GM23338 (cell line): ENCODE measurements at places on chromosomes 16 and 17.
A peak's percentile ranks its signal among the peaks of the same experiment; 100 is the strongest.

- peak; percentile 74 for DNase-seq
Measured at GRCh38 chr17:58338841-58339754, 10.5 kb upstream of the TSPOAP1 start.

- no peak for DNase-seq
Measured at GRCh38 chr17:40452921-40453378, 9.7 kb downstream of the IGFBP4 start.

GRCh38 chr17:59607817-59608403 is 11.8 kb upstream of the CLTC start:
- DNase-seq, result peak; percentile 78

GRCh38 chr16:10338426-10338825 is 47.4 kb upstream of the ATF7IP2 start:
- no peak for DNase-seq

- DNase-seq, result no peak
Measured at GRCh38 chr16:57755061-57755684, 19.6 kb downstream of the KATNB1 start.

DNA sequence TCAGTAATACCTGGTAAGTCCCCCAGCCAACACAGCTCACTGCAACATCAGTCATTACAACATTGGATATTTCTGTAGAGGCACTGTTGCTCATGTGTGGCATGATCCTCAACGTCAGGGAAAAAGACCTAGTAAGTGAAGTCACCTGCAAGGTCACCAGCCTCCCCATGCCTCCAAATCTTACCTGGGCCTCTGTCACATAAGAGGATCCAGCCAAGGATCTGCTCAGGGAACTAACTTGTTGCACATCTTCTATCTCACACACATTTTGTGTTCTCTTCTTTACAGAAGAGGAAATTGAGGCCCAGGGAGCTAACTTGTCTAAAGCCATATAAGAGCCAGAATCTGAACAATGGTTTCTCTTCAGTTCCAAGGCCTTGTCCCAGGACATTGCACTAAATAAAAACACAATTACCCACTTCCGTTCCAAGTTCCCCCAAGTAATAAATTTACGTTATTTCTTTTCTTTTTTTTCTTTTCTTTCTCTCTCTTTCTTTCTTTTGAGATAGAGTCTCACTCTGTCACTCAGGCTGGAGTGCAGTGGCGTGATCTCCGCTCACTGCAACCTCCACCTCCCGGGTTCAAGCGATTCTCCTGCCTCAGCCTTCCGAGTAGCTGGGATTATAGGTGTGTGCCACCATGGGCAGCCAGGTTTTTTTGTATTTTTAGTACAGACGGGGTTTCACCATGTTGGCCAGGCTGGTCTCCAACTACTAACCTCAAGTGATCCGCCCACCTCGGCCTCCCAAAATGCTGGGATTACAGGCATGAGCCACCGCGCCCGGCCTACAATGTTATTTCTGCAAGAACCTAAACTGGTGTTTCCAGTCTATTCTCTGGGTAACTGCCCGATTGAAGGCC is 1.3 kb downstream of the SHMT1 start:
- DNase-seq, result no peak

- no peak for DNase-seq
Measured at GRCh38 chr16:84897911-84898377, 78.2 kb downstream of the CRISPLD2 start.

DNA sequence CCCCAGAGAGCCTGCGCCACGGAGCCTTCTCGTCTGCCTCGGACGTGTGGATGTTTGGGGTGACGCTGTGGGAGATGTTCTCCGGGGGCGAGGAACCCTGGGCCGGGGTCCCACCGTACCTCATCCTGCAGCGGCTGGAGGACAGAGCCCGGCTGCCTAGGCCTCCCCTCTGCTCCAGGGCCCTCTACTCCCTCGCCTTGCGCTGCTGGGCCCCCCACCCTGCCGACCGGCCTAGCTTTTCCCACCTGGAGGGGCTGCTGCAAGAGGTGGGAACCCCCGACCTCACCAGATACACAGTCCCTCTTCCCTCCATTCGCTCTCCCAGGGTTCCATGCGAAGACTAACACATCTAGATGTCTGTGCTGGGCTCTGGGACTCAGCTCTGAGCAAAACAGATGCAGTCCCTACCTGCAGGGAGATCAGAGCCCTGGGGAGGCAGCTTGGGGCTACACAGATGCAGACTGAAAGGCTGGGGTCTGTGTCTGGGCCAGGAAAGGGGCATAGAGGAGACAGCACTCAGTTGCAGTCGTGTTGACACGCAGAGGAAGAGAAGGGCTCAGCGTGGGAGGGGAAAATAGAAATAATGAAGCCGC is 3.7 kb downstream of the TNK1 start:
- DNase-seq, result peak; percentile 44

DNA sequence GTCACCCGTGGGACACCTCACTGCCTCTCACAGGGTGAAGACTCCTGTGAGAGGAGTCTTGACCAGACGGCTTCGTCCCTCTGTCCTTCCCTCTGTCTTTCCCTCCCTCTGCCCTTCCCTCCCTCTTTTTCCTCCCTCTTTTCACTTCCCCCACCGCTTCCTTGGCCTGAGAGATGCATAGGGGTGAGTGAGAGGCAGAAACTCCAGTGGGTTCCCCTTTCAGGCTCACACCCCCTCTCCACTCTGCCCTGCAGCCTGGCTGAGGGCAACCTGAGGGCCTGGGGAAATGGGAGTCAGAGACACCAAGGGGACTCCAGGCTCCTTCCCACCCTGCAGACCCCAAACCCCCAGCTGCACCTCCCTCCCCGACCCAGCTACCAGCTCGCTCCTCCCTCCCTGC is 14.6 kb upstream of the KRT17 start:
- no peak for DNase-seq

GRCh38 chr16:22813223-22813947 is 577 bp upstream of the HS3ST2 start:
- DNase-seq, result peak; percentile 93

DNA sequence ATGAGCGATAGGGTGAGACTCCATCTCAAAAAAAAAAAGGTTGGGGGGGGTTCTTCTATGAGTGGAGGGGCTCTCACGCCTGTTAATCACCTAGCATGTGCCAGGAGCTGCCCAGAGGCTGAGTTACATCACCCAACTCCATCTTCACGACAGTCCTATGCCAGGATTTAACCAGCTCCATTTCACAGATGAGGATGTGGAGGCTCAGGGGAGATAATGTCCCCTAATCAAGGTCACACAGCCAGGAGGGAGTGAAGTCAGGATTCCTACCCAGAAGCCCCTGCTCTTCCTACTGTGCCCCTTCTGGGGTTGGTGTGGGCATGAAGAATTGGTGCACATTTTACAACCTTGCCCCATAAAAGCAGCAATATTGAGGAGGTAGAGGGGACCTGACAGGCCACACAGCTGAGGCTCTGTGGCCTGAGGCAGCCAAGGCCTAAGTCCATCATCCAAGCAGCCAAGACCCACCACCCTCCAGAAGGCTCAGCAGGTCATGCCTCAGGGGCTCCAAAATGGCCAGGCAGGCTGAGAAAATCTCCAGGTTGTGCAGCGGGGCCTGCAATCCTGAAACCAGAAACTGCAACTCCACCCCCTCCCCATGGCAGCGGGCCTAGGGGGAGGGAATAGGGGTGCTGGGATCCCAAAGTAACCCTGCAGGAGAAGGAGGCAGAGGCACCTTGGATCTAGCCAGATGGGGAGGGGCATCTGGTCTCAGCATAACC is 6.9 kb downstream of the PPY start:
- no peak for DNase-seq
